Mesenteric fat pad (tissue), 1 donor: ENCODE measurements at places on chromosomes 7 and 10. TPM values are rescaled to one million over a fixed set of nuclear protein-coding genes. Genes with fewer than 3 reads are reported as not detected.

The INTS15 gene
- total RNA-seq, result 26.2 TPM

The EEPD1 gene
- total RNA-seq, result 18.5 TPM

The PLCE1 gene
- 5.7 TPM for total RNA-seq

The IDI2 gene
- total RNA-seq, result not detected

The CFAP58 gene
- total RNA-seq, result 0.64 TPM

The RFC2 gene
- 16.9 TPM for total RNA-seq

GRCh38 chr10:72242675-72243074 is 26.6 kb upstream of the ASCC1 start:
- no peak for DNase-seq

DNA sequence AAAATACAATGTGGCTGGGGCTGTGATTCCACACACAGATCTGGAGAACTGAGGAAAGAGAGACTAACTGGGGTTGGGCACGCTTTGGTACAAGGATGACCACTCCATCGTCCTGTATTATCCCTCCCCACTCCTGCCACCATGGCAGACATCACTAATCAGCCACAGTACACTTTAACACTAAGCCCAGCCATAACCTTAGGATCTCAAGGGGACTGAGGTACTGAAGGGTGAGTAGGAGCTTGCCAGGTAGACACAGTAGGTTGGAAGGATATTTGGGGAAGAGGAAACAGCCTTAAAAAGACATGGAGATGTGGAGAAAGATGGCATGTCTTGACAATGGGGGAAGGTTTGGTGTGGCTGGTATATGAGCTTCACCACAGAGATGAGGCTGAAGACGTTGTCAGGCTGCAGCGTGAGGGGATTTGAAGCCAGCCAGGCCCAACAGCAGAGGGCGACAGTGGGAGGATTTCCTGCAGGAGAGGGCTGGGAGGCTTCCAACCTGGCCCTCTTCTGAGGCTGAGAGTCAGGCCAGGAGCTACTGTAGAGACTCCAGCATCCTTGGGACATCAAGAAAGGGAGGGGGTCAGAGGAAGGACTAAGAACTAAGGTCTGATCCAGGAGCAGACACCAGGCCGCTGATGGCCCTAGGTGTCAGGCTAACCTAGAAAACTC is 58.6 kb upstream of the COL13A1 start:
- no peak for DNase-seq

DNA sequence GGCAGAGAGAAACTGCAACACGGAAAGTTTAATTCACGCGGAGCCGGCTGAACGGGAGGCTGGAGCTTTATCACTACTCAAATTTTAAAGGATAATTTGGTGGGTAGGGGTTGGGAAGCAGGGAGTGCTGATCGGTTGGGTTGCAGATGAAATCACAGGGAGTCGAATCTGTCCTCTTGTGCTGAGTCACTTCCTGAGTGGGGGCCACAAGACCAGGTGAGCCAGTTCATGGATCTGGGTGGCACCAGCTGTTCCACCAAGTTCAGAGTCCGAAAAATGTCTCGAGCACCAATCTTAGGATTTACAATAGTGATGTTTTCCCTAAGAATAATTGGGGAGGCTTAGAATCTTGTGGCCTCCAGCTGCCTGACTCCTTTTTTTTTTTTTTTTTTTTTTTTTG is 3.6 kb upstream of the PRAP1 start:
- no peak for DNase-seq

DNA sequence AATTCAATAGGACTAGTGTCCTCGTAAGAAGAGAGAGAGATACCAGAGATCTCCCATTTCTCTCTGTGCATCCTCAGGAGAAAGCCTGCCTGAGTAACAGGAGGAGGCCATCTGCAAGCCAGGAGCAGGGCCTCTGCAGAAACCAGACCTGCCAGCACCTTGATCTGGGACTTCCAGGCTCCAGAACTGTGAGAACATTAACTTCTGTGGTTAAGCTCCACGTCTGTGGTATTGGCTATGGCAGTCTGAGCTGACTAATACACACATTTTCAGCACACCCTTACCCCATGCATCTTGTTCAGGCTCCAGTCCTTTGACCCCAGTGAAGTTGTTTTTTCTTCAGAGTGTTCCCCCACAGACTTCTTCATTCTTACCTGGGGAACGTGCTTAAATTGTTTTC is 3.1 kb upstream of the CRTAC1 start:
- no peak for DNase-seq

- DNase-seq, result no peak
Measured at GRCh38 chr7:47380325-47381133, 201.4 kb downstream of the TNS3 start.

DNA sequence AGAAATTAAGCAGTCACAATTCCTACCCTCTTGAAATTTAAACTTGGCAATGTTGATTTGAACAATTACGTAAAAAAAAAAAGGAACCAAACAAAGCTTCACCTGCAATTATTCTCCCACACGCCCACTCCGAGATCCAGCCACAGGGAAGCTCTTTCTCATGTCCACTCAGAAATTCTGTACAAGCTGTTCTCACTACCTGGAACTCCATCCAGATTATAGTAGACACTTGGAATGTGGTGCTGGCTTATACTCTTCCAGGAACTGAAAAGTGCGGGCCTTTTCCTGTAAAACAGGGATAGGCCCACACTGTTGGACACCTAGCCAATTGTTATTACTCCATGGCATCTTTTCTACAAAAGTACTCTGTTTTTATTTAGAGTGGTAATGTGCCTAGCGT is 20.3 kb upstream of the TOMM7 start:
- DNase-seq, result no peak

DNA sequence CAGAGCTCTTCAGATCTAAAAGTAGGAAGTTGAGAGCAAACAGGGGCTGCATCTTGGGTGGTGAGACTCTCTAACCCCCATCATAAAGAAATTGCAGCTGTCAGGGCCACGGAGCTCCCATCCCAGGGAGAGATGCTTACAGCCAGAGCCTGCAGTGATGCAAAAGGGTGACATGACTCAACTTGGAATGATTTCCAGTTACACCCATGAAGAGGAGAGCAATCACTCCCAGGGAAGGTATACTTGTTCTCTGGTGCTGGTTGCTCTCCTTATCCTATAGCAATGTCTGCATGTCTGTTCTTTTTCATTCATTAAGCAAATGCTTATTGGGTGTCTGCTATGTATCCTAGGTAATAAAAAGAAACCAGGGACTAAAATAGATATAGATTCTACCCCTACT is 228.0 kb downstream of the RAB11FIP2 start:
- no peak for DNase-seq

DNA sequence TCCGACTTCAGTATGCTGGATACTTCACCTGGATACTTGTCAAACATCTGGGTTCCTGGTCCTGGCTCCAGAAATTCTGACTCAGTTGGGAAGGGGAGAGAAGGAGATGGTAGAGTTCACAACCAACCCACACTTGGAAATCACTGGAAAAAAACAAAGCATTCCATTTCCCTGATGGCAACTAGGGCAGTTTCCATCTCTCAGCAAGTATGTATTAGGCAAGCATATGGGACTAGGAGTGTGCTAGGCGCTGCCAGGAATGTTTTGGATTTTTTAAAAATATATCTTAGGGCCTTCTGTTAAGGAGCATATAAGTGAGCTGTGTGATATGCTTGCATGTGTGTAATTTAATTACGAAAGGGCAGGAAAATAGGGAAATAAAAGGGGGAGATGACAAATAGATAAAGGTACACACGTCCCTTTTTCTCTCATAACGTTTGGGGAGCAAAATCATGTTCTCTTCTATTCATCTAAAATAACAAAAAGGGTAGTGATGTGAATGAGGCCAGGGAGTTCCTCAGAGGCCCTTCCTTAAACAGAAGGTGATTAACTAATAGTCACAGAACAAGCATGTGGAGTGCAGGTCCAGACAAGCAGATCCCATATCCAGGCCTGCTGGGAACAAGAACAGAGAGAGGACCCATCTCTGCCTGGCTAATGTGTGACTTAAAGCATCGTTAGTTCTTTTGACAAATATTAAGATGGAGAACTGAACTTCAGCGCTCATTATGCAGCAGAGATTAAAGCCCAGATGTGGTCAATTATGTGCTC is 64.5 kb upstream of the NFE2L3 start:
- DNase-seq, result no peak

DNA sequence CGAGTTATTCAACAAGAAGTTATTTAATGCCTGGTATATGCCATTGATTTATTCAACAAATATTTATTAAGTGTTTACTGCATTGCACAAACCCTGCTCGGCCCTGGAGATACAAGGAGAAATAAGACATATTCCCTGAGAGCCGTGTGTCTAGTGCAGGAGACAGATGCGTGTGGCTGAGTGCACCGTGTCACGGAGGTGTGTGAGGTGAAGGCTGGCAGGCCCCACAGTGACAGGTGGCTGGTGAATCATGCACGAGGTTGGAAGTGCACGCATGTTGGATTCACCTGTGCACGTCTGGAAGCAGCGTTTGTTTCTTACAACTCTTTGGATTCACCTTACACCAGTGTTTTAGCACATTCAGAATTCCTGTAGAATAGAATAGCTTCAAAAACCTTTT is 136.6 kb upstream of the SHH start:
- no peak for DNase-seq

DNA sequence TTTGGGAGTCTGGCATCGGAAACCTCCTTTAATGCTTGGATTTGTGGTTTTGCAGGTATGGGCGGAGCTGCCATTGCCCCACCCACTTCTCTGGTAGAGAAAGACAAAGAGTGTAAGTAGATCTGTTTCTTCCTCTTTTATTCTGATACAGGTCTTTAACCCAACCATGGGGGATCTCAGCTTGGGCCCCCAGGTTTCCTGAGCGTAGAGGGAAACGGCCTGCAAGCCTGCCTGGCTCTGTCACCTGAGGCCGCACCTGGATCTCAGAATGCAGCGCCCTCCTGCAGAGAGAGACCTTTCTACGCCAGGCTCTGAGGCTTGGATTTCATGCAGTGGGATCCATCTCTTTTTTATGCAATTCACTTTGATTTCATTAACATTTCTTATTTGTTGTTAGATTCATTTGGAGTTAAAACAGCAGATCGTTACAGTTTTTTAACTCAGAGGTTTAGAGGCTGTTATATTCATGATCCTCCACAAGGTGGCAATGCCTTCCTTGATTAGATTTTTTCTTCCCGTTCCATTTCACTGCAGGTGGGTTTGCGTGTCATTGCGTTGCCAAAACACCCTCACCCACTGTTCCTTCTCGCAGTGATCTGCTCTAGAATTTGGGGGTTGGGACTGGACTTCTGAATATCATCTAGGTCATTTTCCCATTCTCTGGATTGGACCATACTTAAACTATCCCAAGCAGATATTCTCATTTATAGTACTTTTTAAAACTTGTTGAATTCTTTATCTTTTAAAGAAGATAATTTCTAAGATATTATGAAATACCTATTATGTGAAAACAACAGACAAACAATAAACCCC is 20.0 kb downstream of the RBM17 start:
- DNase-seq, result no peak

GRCh38 chr10:35659456-35659855 is 17.4 kb upstream of the FZD8 start:
- no peak for DNase-seq

DNA sequence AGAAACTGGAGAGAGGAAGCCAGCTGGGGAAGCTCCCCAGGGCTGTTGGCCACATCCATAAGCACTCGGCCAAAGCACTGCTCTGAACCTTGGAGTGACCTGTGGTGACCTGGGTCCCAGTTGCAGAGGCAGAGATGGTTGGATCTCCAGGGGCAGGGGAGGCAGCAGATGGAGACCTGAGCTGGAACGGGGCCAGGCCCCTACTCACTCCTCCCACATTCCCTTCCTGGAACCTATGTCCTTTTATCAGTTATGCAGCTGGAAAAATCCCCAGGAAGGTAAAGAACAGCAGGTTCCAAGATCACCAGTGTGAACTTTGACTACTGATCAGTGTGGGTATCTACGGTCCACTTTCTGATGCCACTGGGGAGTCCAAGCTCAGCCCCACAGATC is 9.6 kb upstream of the PNLIPRP2 start:
- DNase-seq, result no peak

- no peak for DNase-seq
Measured at GRCh38 chr10:12663863-12664262, 314.5 kb downstream of the CAMK1D start.

GRCh38 chr7:16651396-16652239 is 5.6 kb downstream of the BZW2 start:
- DNase-seq, result no peak

DNA sequence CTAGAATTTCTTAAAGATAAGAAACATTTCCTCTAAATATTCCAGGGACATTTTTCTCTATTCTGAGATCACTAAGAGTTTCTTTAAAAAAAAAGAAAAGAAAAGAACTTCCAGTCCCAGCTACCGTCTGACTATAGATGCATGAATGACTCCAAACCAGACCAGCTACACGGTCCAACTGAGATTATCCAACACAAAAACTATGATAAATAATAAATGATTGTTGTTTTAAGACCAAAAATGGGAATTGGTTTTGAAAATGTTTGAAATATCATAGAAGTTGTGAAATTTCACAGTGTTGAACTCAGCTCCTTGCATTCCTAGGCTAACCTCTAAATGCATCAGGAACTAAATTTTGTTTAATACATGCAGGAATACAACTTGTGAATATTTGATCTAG is 1619.6 kb upstream of the LRRTM3 start:
- no peak for DNase-seq

DNA sequence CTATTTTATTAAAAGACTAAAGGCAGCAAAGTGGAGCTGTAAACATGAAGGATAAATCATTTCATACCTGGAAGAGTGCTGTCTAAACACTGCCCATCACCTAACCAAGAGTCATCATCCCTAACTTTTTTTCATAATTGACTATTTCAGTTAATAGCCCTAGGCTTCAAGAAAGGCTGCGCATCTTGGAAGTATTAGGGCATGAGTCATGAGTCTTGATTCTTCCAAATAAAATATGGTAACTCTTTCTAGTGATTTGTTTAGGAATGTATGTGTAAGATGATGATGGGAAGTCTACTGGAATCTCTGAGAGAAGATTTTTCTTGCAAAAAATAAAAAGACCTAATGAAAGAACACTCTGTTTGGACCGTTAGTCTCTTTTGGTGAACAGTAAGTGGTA is 207.7 kb upstream of the AHR start:
- no peak for DNase-seq

DNA sequence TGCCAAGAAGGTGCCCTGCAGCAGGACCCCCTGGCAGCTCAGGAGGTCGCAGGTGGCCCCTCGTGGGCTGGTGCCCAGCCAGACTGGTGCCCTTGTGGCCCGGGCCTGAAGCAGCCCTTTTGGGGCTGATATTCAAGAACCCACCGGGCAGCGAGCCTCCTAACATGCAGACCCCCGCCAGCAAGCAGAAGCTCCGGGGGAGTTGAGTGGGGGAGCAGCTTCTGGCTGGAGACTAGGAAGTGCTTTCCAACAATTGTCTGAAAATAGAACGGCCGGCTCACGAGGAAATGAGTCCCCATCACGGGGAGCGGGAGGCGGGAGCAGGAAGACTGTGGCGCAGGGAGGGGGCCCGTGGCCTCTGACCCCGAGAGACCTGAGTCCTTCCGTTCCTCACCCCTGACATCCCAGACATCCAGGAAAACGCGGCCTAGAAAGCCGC is 9.5 kb upstream of the INTS1 start:
- no peak for DNase-seq
